Stimulated activated memory B cell treated with anti-CD40 and anti-IgM and Interleukin-4, amounts not matched to agents 10 μg/mL and 1 μg/mL and 100 μg/mL, for 72 hours (primary cell): ENCODE measurements at places on chromosomes 7 and 10.

DNA sequence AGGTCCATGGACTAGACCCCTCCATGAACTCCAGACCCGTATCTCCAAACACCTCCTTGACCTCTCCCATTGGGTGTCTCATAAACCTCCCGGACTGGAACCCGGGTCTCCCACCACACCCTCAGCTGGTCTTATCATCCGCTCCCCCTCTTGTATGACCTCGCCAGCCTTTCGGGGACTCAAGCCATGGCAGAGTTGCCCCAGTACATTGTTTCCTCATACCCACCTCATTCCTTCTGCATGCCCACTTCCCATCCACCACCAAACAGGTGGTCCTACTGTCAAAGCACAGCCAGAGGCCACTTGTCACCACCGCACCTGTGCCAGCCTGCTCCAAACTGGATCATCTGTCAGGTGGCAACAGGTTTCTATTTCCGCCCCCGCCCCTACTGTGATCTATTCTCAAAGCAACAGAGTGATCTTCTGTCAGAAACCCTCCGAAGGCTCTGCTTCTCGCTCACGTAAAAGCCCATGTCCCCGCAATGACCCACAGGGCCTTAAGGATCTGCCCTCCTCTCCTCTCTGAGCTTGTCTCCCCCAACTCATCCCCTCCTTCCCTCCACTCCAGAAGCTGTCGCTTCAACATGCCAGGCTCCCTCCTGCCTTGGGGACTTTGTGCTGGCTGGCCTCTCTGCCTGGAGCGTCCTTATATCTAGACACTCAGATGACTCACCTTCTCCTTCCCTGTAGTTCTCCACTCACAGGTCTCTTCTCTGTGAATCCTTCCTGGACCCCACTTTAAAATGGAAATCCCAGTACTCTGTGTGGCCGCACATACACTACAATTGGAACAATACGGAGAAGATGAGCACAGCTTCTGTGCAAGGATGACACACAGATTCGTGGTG, 22.8 kb upstream of the PRKAG2 start:
- H3K4me1 ChIP-seq, result no peaks in the 10 kb centered on the region
- no peak overlapping the region for H3K27ac ChIP-seq
- no peak overlapping the region for H3K4me3 ChIP-seq
- H3K36me3 ChIP-seq, result no peaks in the 10 kb centered on the region
- ATAC-seq, result no peak

GRCh38 chr10:74924251-74924963, 98.0 kb downstream of the KAT6B start:
- H3K4me1 ChIP-seq, result peaks cover 31% of the 10 kb centered on the region
- peaks cover 33% of the 10 kb centered on the region for H3K36me3 ChIP-seq

- no peak overlapping the region for H3K4me3 ChIP-seq
- ATAC-seq, result no peak
- H3K4me1 ChIP-seq, result peaks cover 7% of the 10 kb centered on the region
- H3K27ac ChIP-seq, result no peak overlapping the region
Measured at GRCh38 chr7:157310676-157311185, 26.1 kb upstream of the DNAJB6 start.

- H3K4me1 ChIP-seq, result no peaks in the 10 kb centered on the region
- no peaks in the 10 kb centered on the region for H3K27me3 ChIP-seq
- ATAC-seq, result no peak
Measured at GRCh38 chr10:115992236-115992986, 280.6 kb downstream of the GFRA1 start.

- no peaks in the 10 kb centered on the region for H3K27me3 ChIP-seq
- H3K36me3 ChIP-seq, result no peaks in the 10 kb centered on the region
- no peak overlapping the region for H3K27ac ChIP-seq
- peaks cover 28% of the 10 kb centered on the region for H3K4me1 ChIP-seq
- ATAC-seq, result no peak
Measured at GRCh38 chr7:17132726-17133125, 165.7 kb upstream of the AHR start.

- no peaks in the 10 kb centered on the region for H3K36me3 ChIP-seq
- peak overlapping the region; percentile 93 for H3K27ac ChIP-seq
- peaks cover 94% of the 10 kb centered on the region for H3K4me1 ChIP-seq
Measured at GRCh38 chr7:50266635-50267386, 37.7 kb upstream of the IKZF1 start.

DNA sequence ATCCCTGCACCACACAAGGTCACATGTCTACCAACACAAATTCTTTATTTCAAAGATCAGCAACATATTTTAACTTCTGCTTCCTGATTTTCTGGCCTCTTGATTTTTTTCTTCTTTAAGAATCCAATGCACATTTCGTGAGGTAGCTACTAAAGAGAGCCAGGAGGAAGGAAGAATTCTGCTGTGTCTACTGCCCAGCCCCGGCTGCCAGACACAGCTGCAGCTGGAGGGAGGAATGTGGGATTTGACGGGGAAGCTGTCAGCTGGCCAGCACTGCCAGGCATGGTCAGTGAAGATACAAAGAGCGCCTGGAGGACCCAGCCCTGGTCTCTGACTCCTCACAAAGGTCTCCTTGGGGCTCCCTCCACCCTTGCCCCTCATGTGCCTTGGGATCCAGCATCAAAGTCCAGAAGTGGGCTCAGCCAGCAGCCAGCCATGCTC, 6.9 kb upstream of the AOC1 start:
- no peak overlapping the region for H3K27ac ChIP-seq
- no peaks in the 10 kb centered on the region for H3K4me1 ChIP-seq
- H3K36me3 ChIP-seq, result no peaks in the 10 kb centered on the region

- H3K4me3 ChIP-seq, result no peak overlapping the region
- peaks cover 29% of the 10 kb centered on the region for H3K36me3 ChIP-seq
- no peak for ATAC-seq
- peaks cover 6% of the 10 kb centered on the region for H3K4me1 ChIP-seq
- H3K27me3 ChIP-seq, result no peaks in the 10 kb centered on the region
- H3K27ac ChIP-seq, result no peak overlapping the region
Measured at GRCh38 chr7:144717720-144718119, 118.1 kb downstream of the TPK1 start.

DNA sequence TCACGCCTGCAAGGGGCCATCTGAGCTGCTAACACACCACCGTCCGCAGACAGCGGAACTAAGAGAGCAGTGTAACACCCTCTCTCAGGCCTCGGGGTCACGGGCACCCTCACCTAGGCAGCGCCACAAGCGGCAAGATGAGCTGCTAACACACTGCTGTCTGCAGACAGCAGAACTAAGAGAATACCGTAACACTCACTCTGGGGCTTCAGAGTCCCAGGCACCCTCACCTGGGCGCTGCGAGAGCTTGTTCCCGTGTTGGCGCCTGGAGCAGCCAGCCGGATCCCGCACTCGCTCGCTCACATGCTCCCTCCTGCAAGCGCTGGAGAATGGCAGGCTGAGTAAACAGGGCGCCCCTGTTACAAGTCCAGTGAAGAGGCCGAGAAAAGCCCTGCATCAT, 160.2 kb downstream of the SRPK2 start:
- H3K4me3 ChIP-seq, result no peak overlapping the region
- H3K27ac ChIP-seq, result no peak overlapping the region
- no peaks in the 10 kb centered on the region for H3K27me3 ChIP-seq

DNA sequence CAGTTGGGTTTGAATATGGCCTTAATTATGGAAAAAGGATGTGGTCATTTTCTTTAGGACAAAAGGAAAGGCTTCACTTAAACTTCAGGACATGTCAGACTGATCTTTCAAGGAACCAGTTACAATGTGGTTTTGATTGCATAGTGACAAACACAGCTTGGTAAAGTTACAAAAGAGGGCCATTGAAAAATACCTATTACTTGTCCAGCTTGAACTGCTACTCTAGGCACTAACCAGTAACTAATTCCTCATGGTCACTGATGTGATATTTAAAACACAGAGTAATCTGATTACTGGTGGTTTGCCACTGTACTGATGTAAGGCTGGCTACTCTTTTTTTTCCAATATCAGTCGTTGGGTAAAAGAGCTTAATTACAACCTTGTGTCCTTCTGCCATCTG, 22.6 kb downstream of the TES start:
- no peaks in the 10 kb centered on the region for H3K27me3 ChIP-seq
- ATAC-seq, result no peak
- peaks cover 34% of the 10 kb centered on the region for H3K4me1 ChIP-seq
- no peak overlapping the region for H3K27ac ChIP-seq

- H3K4me1 ChIP-seq, result no peaks in the 10 kb centered on the region
- no peak overlapping the region for H3K27ac ChIP-seq
- no peaks in the 10 kb centered on the region for H3K36me3 ChIP-seq
- H3K4me3 ChIP-seq, result no peak overlapping the region
- peak; percentile 36 for ATAC-seq
Measured at GRCh38 chr7:91557789-91558404, 293.7 kb downstream of the FZD1 start.

- no peak overlapping the region for H3K27ac ChIP-seq
- no peak overlapping the region for H3K4me3 ChIP-seq
- H3K27me3 ChIP-seq, result no peaks in the 10 kb centered on the region
- peaks cover 30% of the 10 kb centered on the region for H3K36me3 ChIP-seq
- ATAC-seq, result no peak
Measured at GRCh38 chr7:144487901-144488300, 84.4 kb upstream of the NOBOX start.

- peaks cover 16% of the 10 kb centered on the region for H3K4me1 ChIP-seq
- no peak overlapping the region for H3K27ac ChIP-seq
- H3K36me3 ChIP-seq, result peaks cover 10% of the 10 kb centered on the region
- ATAC-seq, result peak; percentile 40
- no peaks in the 10 kb centered on the region for H3K27me3 ChIP-seq
Measured at GRCh38 chr10:129520440-129521080, 53.5 kb downstream of the MGMT start.

- ATAC-seq, result peak; percentile 86
- peaks cover 61% of the 10 kb centered on the region for H3K4me1 ChIP-seq
- peak overlapping the region; percentile 90 for H3K4me3 ChIP-seq
- H3K27me3 ChIP-seq, result no peaks in the 10 kb centered on the region
Measured at GRCh38 chr7:2710286-2710655, 22.3 kb downstream of the AMZ1 start.

GRCh38 chr10:64690194-64690593, 1169.0 kb downstream of the REEP3 start:
- no peaks in the 10 kb centered on the region for H3K27me3 ChIP-seq
- no peaks in the 10 kb centered on the region for H3K4me1 ChIP-seq
- no peak for ATAC-seq
- no peaks in the 10 kb centered on the region for H3K36me3 ChIP-seq
- no peak overlapping the region for H3K27ac ChIP-seq

DNA sequence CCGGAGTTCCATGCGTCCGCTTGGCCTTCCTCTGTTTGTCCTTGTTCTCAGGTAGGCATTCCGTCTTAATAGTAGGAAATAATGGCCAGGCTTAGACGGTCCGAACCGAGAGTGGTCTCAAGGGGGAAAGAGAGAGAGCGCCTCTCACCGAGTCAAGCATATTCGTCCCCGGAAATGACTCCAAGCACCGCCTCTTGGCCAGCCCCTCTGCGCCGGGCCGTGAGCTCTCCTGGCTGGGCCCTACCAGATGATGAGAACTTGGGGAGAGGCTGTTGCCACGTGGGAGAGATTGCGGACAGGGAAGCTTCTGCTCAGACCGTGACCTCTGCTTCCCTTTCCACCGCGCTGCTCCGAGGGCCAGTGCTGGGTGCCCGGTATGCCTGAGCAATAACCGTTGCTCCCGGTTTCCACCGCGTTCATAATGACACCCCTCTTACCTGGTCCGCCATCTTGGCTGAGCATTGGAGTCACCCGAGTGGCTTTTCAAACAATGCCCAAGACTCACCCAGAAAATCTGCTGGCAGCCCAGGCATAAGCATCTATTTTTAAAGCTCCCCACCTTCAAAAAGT, 251.1 kb upstream of the SHH start:
- no peak overlapping the region for H3K27ac ChIP-seq
- H3K36me3 ChIP-seq, result no peaks in the 10 kb centered on the region
- no peak for ATAC-seq

DNA sequence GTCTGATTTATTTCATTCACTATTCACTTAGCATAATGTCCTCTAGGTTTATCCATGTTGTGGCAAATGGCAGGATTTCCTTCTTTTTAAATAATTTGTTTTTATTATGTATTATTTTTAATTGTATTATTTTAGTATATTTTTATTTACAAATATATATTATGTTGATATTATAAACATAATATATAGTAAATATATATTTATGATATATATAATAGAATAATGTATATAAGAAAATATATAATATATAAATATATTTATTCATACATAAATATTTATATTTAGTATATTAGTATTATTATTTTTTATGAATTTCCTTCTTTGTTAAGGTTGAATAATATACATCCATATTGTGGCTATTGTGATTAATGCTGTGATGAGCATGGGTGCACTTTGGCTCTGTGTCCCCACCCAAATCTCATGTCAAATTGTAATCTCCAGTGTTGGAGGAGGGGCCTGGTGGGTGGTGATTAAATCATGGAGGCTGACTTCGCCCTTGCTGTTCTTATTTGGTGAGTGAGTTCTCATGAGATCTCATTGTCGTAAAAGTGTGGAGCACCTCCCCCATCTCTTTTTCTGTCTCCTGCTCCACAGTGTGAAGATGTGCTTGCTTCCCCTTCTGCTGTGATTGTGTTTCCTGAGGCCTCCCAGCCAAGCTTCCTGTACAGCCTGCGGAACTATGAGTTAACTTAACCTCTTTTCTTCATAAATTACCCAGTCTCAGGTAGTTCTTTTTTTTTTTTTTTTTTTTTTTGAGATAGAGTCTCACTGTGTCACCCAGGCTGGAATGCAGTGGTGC, 52.3 kb upstream of the CYP2C18 start:
- no peak overlapping the region for H3K27ac ChIP-seq
- H3K36me3 ChIP-seq, result no peaks in the 10 kb centered on the region
- ATAC-seq, result no peak
- H3K4me3 ChIP-seq, result no peak overlapping the region

GRCh38 chr10:64376167-64376566, 855.0 kb downstream of the REEP3 start:
- H3K4me1 ChIP-seq, result no peaks in the 10 kb centered on the region
- H3K4me3 ChIP-seq, result no peak overlapping the region
- no peak for ATAC-seq
- H3K27ac ChIP-seq, result no peak overlapping the region
- H3K36me3 ChIP-seq, result no peaks in the 10 kb centered on the region

DNA sequence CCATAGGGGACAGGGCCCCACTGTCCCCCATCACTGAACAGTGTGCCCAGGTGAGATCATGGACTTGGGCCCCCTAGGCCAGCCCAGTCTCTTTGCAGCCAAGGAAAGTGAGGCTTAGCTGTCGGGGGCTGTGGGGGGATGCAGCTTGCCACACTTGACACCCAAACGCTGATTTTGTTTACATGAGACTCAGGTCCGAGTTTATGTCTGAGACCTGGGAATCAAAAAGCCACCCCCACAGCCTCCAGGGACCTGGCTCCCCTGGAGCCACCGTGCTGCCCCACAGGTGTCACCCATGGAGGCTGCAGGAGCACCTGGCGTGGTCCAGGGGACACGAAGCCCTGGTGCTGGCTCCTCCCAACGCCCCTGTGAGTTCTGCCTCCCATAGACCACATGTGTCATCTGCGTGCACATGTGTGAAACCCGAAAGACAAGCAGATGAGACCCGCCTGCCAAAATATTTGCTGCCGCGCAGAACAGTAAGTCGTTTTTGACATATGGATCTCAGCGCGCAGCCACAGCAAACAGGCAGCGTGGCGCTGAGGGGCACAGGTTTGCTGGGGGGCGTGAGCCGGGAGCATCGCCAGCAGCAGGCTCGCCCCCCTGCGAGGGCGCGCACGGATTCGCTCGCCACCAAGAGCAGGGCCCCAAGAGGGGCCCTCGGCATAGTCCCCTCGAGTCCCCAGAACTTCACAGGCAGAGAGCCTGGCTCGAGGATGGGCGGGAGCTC, 112.3 kb downstream of the LHPP start:
- peaks cover 67% of the 10 kb centered on the region for H3K4me1 ChIP-seq
- no peak for ATAC-seq
- H3K27me3 ChIP-seq, result no peaks in the 10 kb centered on the region
- H3K27ac ChIP-seq, result no peak overlapping the region
